ENCODE measurements at places on chromosomes 1 and 21.

GRCh38 chr1:244659694-244660093 is 6.8 kb downstream of the DESI2 start:
- no peak for DNase-seq

DNA sequence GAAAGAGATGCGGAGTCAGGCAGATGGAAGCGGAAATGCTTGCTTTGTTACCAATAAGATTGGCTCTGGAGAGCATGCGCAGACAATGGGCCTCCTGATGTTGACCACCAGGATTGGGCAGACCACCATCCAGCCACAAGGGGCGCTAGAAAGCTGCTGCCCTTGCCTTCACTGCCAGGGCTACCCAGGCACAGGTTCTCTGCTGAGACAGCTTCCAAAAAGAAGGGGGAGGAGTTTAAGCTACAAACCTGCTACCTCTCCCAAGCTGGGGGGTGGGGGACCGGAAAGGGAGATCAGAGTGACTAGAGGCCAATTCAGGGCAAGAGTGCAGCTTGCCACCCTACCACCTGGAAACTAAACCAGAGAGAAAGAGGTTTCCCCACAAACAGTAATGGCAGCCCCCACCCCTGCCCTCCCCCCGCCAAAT is 369.7 kb downstream of the RRAGC start:
- DNase-seq = no peak

DNA sequence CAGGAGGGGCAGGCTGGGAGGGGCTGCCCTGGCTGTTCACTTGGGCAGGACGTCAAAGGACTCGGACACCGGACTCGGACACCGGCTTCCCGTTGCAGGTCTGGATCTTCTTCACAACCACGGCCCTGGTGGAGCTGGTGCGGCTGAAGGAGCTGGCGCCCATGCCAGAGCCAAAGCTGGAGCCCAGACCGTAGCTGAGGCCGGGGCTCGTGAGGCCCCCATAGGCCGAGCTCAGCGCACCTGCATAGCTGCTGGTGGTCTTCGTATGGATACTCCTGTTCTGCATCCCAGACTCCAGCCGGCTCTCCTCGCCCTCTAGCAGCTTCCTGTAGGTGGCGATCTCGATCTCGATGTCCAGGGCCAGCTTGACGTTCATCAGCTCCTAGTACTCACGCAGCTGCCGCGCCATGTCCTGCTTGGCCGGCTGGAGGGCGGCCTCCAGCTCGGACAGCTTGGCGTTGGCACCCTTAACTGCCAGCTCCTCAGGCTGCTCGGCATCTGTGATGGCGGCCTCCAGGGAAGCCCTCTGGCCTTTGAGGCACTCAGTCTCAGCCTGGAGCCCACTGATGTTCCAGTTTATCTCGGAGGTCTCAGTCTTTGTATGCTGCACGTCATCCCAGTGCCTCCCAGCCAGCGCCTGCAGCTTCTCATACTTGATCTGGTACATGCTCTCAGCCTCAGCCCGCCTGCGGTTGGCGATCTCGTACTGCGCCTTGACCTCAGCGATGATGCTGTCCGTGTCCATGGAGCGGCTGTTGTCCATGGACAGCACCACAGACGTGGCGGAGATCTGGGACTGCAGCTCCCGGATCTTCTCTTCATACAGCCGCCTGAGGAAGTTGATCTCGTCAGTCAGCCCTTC is 15.1 kb upstream of the KLF17 start:
- DNase-seq = peak; percentile 24

DNA sequence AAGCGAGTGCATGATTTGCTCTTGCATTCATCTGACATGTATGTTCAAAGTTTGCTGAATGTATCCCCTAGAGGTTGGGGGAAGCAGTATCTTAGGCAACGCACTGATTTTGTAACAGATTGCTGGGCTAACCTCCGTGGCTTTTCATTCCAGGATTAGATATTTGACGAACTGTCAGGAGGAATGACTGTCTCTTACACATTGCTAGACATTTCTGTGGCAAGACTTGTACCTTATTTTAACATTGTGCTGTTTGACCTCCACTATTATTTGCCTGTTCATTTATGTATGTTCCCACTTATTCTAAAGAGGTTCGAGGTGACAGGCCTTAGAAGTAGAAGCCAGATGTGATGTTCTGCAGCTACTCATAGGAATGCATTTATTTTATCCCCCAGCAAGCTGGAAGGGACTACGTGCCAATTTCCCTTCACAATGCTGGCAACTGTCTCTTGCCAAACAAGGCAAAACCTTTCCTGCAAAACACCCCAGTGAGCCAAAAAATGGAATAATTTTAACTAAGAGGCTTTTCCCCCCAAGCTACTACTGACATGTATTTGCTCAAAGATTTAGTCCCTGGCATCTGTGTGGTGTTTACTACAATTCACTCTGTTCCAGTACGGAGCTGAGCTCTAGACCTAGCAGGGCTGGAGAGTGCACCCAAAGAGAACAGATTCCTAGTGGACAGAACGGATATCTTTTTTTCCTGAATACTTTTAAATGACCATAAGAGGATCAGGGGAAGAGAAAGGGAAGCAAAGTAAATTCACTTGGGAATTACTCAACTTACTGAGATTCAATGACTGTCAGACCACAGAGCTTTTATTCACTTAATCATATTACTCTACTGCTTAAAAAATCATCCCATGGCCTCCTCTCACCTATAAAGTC is 646.2 kb downstream of the SMYD3 start:
- peak; percentile 70 for DNase-seq

- no peak for DNase-seq
These were observed 142.1 kb upstream of the IPO9 start for GRCh38 chr1:201686714-201687455.

GRCh38 chr1:38941527-38942019 is at the start of gene RHBDL2:
RHBDL2 (minus strand) TSS chr1:38941830; CDS start chr1:38919212, 22,618 bp downstream.
- DNase-seq = no peak

GRCh38 chr21:29418813-29419212 is 120.1 kb downstream of the BACH1 start:
- DNase-seq = no peak

GRCh38 chr1:214300149-214300780 is 19.3 kb downstream of the SMYD2 start:
- no peak for DNase-seq

DNA sequence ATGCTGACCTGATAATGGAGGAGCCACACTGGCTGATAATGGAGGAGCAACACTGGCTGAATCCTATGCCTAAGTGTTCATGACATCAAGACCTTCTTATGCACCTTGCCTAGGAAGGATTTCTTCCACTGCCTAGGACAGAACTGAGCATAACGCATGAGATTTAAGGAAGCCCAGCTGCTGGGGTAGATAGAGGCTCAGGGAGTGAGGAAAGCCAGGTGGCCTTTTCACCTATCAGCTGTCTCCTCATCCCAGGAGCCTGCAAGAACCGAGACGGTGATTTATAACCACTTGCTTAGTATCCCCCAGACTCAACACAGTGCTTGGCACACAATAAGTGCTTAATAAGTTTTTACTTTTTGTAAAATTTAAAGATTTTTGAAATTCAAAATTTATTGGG is 7.4 kb upstream of the CTBS start:
- no peak for DNase-seq

DNA sequence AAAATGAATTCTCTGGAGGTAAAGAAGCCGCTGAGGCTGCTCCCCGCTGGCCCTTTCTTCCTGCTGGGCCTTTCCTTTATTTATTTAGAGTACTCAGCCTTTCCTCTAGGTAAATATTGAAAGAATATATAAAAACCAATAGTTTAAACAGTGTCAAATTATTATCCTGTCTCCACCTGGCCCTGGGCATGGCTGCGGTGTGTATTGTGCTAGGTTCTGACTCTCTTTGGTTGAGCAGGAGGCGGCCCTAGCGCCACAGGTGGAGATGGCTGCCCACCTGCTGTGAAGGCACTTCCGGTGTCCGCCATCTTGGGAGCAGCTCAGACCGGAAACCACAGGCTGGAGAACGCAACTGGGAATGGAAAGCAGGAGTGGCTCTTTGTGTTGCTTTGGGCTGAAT is 29.0 kb upstream of the CLDN14 start:
- no peak for DNase-seq

DNA sequence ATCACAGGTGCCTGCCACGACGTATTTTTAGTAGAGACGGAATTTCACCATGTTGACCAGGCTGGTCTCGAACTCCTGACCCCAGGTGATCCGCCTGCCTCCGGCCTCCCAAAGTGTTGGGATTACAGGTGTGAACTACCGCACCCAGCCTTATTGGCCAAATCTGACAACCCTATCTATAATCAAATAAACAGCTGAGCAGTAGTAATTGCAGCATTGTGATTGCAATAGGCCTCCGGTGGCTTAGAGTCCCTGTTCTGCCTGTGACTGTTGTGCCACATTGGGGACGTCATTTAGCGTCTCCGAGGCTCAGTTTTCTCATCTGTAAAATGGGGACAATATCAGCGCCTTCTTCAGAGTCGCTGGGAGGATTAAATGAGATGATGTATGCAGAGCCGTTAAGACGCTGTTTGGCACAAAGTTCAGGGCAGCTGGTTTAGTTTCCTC is 569 bp upstream of the CAPN2 start:
- DNase-seq = no peak

GRCh38 chr1:76901158-76901767 is 34.0 kb downstream of the ST6GALNAC5 start:
- DNase-seq = peak; percentile 56

- peak; percentile 87 for DNase-seq
These were observed 3.1 kb upstream of the SH3BP5L start for GRCh38 chr1:248828845-248829244.

- DNase-seq = no peak
These were observed 150.8 kb downstream of the VPS13D start for GRCh38 chr1:12380326-12381249.

GRCh38 chr1:109918671-109919070 is 8.0 kb downstream of the CSF1 start:
- no peak for DNase-seq

- no peak for DNase-seq
These were observed 2.0 kb downstream of the SKI start for GRCh38 chr1:2229911-2230731.

GRCh38 chr1:210989905-210990304 is 144.0 kb downstream of the KCNH1 start:
- DNase-seq = no peak

GRCh38 chr1:110502402-110503151 is 16.4 kb downstream of the KCNA10 start:
- DNase-seq = no peak

GRCh38 chr1:61332196-61332753 is 249.9 kb downstream of the NFIA start:
- no peak for DNase-seq

GRCh38 chr1:53837646-53837923 is 511 bp downstream of the NDC1 start:
- no peak for DNase-seq

DNA sequence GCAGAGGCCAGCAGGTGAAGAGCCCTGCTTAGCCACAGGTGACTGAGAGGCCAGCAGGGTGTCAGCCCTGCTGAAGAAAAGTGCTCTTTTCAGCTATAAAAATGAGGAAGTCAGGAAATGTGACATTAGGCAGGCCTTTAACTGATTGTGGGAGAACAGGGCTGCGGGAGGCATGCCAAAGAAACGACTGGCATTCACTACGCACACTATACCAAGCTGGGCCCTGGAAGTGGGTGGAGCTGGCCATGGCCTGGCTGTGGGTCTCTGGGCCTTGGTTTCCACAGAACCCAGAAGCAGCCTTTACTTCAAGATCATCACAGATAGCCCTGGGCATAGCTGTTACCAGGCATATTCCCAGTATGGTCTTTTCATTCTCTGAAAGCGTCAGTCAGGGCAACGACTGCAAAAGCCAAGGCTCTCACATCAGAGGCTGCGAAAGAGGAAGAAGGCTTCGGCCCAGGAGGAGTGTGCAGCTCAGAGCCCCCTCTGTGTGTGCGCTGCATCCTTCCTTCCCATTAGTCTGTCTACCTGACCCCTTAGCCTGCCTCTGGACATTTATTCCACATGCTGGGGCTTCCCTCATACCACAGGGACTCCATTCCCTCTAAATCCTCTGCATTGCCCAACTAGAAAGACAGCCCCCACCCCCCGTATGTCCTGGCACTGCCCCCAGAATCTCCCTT is 14.3 kb downstream of the SLC2A1 start:
- no peak for DNase-seq

DNA sequence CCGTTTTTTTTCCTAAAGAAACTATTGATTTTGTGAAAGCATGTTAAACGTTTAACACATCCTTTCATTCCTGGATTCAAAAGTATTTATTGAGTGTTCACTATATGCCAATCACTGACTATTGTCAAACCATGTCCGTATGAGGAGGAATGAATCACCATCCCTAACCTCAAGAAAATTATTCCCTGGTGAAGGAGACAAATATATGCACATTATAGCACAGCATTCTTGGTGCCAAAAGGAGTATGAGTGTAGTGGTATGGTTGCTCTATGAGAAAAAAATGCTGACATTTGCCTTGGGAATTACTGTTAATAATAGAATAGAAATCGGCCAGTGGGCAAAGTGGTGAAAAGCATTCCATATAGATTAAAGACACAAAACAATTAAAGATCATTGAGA is 1390.1 kb downstream of the MRPL39 start:
- DNase-seq = no peak

DNA sequence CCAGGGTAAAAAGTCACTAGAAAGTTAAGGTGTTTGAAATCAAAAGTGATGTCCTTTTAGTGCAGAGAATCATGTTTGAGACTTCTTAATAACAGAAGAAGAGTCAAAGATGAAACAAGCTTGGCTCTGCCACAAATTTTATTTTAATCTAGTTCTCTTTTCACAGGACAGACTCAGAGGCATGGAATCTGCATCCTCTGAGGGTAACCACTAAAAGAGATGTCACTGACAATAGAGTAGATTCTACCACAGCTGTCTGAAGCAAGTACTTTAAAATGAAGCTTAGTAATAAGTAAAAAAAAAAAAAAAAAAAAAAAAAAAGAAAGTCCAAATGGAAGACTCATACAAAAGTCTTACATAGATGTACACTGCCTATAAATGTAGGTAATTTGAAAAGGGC is 519.7 kb upstream of the PRMT6 start:
- peak; percentile 11 for DNase-seq

DNA sequence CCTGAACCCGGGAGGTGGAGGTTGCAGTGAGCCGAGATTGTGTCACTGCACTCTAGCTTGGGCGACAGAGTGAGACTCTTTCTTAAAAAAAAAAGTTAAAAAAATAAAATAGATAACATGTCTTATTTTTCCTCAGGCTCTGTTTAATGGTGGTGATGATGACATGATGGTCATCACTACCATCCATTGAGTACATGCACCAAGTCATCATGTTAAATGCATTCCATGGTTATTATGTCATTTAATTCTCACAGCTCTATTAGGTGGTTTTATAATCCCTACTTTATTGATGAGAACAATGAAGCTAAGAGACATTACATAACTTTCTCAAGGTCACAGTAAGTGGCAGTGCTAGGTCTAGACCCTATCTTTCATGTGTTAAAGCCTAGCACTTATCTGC is 34.4 kb upstream of the MAB21L3 start:
- no peak for DNase-seq

DNA sequence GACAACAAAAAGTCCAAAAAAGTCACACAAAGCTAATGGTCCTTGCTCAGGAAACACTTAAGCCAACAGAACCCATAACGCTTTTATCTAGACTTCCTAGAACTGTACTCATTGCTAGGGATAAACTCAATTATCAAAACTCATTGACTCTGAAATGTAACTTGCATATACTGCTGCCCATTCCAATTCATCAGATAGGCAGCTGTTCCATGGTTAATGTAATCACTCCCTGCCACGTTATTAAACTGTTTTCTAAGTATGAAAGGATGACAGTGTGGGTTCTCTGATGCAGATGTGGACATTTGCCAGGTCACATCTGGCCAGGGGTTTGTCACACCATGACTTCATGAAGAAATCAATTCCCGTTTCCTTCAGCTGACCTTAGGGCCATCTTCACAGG is 30.3 kb upstream of the DNAJC11 start:
- no peak for DNase-seq

Measured in brain microvascular endothelial cell (primary cell).